Activated T-cell treated with anti-CD3 and anti-CD28 coated beads for 24 hours (primary cell): ENCODE measurements at places on chromosomes 2 and 18.

- DNase-seq, result no peak
Observed at GRCh38 chr2:192947352-192947751, 752.6 kb upstream of the TMEFF2 start.

DNA sequence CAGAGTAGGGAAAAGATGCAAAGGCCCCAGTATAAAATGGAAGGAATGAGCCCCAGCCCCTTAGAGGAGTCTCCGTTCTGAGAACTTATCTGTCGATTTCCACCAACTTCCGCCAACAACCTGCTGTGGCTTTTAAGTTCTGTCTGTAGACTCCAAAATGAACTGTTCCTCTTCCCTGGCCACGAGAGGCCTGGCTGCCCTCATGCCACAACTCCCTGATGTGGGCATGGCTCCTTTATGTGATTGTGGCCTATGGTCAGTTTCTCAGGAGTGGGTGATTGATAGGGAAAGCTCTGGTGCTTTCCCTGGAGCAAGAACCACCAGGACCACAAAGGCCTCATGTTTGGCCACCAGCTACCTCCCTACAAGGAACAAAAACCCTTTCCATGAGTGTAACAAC, 18.8 kb upstream of the CD207 start:
- no peak for DNase-seq

DNA sequence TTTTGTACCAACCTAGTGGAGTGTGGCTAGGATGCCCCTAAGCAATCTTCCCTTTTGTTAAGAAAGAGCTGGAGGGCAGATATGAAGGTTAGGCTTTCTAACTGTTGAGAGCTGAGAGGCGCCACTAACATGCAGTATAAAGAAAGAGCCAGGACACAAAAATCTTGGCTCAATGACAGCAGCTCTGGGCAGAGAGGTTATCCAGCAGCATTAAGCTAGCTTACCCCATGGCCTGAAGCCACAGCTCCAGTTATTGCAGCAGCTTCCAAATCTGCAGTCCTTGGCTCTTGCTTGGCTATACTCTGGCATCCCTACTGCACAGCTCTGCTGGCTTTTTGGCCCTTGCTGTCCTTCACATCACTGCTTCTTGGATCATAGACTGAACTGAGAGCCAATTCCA, 213.4 kb downstream of the GPD2 start:
- DNase-seq, result no peak

- no peak for DNase-seq
Observed at GRCh38 chr2:16130541-16130880, 190.2 kb downstream of the MYCN start.

GRCh38 chr18:37392648-37393047, 172.9 kb downstream of the CELF4 start:
- DNase-seq, result no peak

- no peak for DNase-seq
Observed at GRCh38 chr2:170928036-170928823, 823 bp upstream of the GORASP2 start.

GRCh38 chr2:226447338-226448300, 352.0 kb downstream of the IRS1 start:
- no peak for DNase-seq

GRCh38 chr2:117801826-117802225, 12.7 kb upstream of the DDX18 start:
- no peak for DNase-seq

GRCh38 chr2:170339750-170340692, 162.1 kb downstream of the MYO3B start:
- DNase-seq, result no peak

GRCh38 chr2:187658952-187659525, 104.8 kb upstream of the TFPI start:
- DNase-seq, result no peak

- DNase-seq, result no peak
Observed at GRCh38 chr2:195572895-195573683, 83.9 kb upstream of the SLC39A10 start.

DNA sequence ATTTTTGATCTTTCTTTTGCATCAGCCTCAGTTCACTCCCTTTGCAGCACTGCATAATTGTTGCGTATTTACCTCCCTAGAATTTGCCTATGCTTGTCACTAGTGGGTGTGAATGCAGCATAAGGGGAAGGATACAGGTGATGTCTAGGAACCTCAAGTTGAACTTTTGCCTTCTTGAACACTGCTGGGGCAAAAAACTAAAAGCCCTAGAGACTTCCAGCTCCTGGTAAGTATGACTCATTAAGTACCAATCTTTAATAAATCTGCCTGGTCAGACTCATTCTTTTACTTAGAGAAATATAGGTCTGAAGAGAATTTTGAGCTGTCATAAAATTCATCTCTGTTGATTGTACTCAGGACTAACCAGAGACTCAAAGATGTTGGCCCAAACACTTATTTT, 547.3 kb upstream of the FANCL start:
- DNase-seq, result no peak

DNA sequence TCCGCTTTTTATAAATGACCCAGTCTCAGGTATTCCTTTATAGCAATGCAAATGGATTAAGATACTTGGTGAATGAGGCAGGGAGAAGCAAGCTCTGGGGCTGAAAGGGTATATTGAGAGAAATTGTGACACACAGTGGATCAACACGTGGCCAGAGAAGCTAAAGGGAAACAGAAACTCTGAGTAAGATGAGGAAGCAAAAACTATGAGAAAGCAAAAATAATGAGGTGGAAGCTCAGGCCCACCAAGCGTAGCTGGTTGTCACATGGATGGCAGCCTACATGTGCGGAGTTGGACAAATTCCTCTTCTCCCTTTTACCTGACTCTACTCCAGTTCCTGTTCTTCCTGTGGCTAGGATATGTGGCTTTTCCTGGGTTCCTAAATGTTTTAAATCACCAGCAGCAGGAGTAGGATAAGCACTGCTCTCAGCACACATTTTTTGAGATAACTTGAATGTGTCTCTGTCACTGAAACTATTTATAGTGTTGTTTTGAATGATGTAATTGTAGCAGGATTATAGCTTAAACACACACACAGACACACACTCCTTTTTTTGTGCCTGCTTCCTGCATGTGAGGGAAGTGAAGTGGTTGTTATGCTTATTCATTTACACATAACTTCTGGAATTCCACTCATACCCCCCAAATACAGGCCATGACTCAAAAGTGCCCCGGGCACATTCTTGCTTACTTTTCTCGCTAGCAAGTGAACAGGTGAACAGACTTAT, 30.1 kb upstream of the EPC2 start:
- no peak for DNase-seq

DNA sequence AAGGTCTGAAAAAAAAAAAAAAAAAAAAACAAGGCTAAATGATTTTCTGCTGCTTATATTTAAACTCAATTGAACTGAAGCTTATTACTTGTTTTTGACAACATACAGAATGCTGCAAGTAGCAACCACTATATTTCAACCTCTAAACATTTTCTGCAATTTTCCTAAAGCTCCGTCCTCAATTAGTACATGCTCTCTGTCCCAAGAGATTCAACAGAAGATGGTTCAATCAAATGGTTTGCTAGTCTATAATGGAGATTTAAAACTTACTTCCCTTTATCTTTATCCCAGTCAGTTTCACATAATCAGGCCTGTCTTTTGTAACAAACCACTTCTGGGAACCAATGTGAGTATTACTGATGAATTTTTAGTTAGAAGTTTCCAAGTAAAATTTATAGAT, 485.1 kb upstream of the CDH7 start:
- DNase-seq, result no peak

GRCh38 chr2:239154971-239155805, 245.6 kb downstream of the HDAC4 start:
- DNase-seq, result no peak

DNA sequence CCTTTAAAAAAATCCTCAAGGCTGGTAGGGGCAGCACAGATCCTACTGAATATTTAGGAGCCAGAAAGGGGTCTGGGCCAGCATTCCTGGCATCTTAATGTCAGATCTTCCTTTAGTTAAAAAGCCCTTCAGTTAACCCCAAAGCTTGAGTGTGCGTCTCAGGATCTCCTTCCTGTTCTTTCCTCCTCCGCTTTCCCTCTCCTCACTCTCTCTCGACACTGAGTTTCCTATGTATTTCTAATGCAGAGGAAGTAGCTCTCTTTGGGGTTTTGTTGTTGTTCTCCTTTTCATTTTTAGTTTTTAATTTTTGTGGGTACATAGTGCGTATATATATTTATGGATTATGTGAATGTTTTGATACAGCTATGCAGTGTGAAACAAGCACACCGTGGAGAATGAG, 109.9 kb upstream of the COPS8 start:
- DNase-seq, result no peak

DNA sequence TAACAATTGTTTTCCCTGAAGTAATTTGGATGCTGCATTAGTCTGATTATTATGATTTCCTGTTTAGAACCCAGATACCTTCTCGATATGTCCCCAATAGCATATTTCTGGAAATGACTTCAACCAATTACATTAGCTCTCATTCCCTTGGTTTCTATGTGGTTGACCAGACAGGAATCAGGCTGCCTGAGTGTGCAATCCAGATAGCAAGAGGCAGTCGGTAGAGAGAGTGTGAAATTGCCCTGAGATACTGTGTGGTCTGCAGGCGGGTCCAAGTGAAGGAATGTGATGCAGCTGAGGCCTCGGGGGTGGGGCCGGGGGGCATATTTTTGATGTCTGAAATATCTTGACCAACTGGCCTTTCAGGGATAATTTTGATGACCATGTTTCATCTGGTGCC, 143.9 kb upstream of the ITGA6 start:
- no peak for DNase-seq

DNA sequence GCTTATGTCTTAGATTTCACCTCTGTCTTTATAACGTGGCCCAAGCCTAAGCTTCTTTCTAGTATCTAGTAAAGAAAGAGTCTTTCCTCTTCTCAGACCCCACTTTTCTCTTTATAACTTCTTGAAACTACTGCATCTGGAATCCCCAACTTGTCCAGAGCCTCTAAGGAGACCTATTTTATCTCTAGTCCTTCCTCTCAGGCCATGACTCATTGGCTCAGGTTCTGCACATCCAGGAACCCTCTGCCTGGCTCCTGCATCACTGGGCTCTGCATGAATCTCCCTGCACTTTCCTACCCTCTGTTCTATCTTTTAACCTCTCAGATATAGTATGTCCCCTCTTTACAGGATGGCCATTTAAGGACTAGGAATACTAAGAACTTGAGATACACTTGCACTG, 124.7 kb downstream of the DNAH6 start:
- no peak for DNase-seq

GRCh38 chr2:68426848-68427579, 40.1 kb downstream of the FBXO48 start:
- no peak for DNase-seq

- DNase-seq, result no peak
Observed at GRCh38 chr2:95350774-95351597, 51.5 kb upstream of the FAHD2A start.

DNA sequence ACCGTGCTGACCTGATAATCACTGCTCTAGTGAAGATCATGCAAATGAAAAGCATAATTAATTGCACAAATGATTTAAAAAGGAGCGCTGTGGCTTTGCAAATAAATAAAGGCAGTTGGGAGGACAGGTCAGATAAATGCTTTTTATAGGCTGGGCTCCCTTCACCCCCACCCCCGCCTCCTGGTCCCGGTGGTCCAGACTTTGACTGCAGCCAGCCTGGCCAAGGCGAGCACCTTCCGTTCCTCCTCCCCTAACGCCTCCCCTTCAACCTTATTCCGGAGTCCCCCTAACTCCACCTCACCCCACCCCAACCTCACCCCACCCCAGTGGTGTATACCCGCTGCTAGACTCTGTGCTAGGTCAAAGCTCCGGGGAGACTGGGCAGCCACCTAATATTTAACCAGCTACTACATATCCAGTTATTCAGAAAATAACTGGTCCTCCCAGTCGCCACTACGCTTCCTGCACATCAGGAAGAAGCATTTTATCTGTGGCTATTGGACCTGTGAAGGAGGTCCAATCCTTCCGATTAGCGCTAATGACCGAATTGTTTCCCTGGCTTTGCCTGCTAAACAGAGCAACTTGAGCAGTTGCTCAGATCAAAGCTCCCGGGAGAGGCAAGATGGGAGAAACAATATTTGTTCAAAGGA, 3.7 kb upstream of the SP9 start:
- DNase-seq, result no peak

- no peak for DNase-seq
Observed at GRCh38 chr2:120896126-120896525, 160.5 kb downstream of the GLI2 start.
